ENCODE measurements at places on chromosomes 3 and 15. TPM values are rescaled to one million over a fixed set of nuclear protein-coding genes. Genes with fewer than 3 reads are reported as not detected.

The SLCO2A1 gene
- 2.6 TPM for total RNA-seq

The IGSF11 gene
- not detected for total RNA-seq

The C3orf62 gene
- 0.98 TPM for total RNA-seq

The EIF5A2 gene
- 7.5 TPM for total RNA-seq

The UROC1 gene
- total RNA-seq = not detected

The GPR27 gene
- total RNA-seq = not detected

The TAGLN3 gene
- not detected for total RNA-seq

The PPP1R14D gene
- not detected for total RNA-seq

The ZNF774 gene
- total RNA-seq = 0.98 TPM

The MUC20 gene
- total RNA-seq = 2.0 TPM

The IL12A gene
- total RNA-seq = 0.33 TPM

The TUSC7 gene
- not detected for total RNA-seq

The ZNF80 gene
- not detected for total RNA-seq

The SERP1 gene
- 169 TPM for total RNA-seq

The TIGIT gene
- not detected for total RNA-seq

The CHL1 gene
- total RNA-seq = not detected

The OGG1 gene
- total RNA-seq = 27.8 TPM

Data from vein endothelial cell (primary cell).